ENCODE measurements at places on chromosomes 1 and 21.

GRCh38 chr1:9761855-9762254, 61.9 kb downstream of the CLSTN1 start:
- DNase-seq: no peak

DNA sequence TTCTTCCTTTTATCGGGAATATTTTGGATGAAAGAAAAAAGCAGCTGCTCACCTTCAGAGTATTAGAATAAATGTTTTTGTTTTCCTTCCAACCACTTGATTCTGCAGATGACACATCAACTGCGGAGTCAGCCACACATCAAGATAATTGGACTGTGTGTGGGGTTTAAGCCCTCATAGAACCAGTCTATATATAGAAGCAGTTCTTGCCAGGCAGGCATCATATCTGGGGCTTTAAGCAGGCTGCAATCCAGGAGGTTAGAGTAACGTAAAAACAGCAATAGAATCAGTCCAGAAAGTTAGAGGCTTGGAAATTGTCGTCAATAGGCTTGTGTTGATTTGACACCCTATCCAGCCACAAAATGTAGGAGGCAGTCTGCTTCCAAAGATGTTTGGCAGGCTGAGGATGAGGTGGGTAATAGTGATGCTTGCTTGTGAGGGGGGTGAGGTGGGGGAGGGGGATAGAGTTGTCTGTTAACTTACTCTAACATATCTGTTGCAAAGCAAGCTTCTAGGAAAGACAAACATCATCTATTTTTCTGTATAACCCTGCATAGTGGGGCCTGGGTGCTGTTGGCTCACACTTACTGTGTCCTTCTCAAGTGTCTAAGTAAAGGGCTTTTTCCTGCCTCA, 64.8 kb downstream of the PEX14 start:
- no peak for DNase-seq

GRCh38 chr1:25549273-25550154, 6.1 kb downstream of the LDLRAP1 start:
- DNase-seq: no peak

GRCh38 chr1:14968251-14968851, 185.2 kb upstream of the TMEM51 start:
- DNase-seq: peak; percentile 92

GRCh38 chr21:43190544-43190943, 21.7 kb downstream of the CRYAA start:
- DNase-seq: no peak

GRCh38 chr1:204180133-204180532, 14.0 kb upstream of the REN start:
- no peak for DNase-seq

DNA sequence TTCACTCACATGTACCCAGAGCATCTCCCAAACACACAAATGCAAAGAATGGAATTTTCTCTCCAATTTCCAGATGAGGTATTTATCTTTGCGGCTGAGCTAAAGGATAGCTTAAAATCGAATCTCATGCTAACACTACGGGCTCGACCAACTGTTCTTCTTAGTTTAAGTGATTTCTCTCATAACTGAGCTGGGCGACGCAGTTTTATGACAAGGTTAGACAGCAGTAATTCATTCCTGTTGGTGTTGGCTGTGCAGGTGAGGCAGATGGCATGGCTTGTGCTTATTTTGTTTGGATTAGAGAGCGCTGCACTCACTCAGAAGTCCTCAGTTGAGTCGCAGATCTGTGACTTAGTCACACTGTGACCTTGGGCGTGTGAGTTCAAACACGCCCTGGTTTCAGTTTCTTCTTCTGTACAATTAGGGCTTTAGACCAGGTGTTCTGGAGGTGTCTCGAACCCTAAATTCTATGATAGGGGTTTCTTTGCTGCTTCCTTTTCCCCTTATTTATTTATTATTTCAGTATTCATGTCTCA, 41.5 kb upstream of the MRPS6 start:
- DNase-seq: no peak

DNA sequence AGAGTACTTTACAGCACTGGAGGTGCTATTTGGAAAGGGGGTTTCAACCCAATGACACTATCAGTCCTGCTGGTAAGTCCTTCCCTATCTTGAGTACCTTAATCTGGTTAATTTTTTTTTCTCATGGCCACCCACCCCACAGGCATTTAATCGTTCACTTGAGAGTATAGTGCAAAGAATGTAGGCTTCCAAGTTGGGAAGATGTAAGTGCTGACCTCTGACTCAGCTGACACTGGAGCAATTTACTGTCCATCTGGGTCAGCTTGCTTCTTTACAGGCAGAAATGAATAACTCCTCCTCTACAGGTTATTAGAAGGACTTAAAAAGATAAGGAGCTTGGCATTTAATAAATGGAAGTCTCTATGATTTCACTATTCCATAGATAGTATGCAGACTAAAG, 89.6 kb downstream of the AK5 start:
- DNase-seq: no peak

GRCh38 chr1:59514061-59514909, 217.4 kb downstream of the FGGY start:
- no peak for DNase-seq

GRCh38 chr1:70583522-70583921, 172.5 kb downstream of the CTH start:
- DNase-seq: no peak

DNA sequence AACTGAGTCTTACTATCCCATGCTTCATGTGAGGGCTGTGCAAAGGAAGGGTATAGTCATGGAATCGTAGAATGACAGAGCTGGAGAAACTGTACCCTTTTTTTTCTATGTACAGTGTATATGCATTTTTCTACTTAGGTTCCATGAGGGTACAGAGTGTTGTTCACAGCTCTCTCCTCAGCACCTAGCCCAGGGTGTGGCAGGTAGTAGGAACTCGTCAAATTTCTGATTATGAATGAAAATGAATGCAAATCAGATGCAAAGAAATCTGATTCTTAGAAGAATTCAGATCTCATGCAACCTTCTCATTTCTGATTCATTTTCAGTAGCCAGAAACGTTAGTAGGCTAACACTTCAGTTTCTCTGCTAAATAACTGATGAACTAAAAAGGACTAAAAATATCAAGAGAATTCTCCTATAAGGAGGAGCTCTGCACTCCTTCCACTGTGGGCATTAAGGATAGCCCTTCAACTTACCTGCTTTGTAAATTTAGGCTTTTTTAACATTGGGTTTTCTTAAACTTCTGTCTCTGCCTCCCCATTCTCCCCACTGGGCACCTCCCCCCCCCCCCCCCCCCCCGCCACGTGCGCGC, 18.0 kb upstream of the HHAT start:
- DNase-seq: no peak

DNA sequence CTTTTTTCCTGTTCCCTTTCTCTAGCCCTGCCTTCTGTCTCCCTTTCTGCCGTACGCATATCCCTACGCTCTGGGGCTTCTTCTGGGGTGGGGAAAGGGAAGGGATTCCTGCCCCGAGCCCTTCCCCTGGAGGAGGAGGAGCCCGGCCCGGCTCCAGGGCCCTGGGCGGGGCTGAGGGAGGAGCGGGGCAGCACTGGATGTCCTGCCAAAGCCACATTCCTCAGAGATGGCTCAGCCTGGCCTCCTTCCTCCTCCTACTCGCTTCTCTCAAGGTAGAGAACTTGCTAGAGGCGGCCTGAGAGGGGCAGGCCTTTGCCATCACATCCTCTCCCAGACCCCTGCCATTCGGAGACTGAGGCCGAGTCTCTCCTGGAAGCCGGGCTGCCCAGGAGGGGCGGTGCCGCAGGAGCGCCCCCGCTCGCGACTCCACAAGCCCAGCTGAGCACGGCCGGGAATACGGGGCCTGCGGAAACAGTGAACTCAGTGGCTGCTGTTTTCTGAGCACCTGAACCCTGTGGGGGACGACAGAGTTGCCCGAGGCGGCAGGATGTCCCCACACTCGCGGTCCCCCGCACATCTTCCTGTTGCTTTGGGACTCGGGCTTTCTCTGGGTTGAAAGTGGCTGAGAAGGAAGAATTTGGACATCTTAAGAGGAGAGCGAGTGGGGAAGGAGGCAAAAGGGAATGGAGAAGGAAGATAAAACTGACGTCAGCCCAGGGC, 12.2 kb downstream of the ADAMTSL4 start:
- DNase-seq: peak; percentile 98

DNA sequence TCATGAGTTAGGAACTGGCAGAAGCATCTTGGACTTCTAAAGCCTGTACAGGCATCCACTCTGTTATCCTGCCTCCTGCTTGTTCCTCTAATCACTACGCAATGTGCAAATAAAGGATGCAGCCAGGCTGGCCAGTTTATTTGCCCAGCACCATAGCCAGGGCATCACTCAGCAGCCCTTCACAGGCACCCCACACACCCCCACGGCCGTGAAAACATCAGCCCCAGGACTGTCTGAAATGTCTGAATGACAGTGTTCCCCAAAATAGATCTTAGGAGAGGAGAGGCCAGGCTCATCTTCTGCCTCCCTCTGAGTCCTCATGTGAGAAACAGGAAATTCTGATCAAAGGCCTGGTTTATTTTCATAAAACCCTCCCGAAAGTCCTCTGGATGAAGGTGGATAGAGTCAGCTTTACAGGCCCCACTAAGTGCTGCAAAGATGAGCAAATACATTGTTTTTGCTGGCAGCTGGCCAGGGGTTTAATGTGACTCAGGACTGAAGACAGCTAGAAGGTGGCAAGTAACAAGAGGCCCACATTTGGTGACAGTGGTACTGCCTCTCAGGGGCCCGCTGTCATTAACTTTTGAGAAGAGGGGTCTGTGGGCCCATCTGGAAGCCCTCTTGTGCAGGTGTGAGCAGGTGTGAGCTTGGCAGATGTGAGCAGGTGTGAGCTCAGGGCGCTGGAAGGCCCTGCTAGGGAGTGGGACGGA, 32.9 kb downstream of the GRHL3 start:
- DNase-seq: no peak

DNA sequence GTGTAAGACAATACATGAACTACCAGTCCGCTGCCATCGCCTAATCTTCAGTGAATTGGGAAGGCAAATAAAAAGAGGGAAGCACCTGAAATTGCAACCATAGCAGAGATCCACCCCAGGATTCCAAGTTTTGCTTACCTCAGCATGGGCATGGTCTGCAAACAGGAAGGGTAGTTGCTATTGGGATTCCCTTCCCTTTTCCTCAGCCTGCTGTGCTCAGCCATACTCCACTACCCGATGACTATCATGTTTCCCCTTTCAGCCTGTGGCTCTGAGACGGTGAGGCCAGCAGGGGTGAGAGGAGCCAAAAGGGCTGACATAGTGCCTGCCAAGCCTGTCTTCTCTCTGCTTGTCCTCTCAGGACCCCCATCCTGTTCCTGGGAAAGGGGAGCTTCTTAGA, 64.2 kb downstream of the GPR137B start:
- DNase-seq: no peak

GRCh38 chr1:11211925-11212587, 22.9 kb downstream of the ANGPTL7 start:
- no peak for DNase-seq

DNA sequence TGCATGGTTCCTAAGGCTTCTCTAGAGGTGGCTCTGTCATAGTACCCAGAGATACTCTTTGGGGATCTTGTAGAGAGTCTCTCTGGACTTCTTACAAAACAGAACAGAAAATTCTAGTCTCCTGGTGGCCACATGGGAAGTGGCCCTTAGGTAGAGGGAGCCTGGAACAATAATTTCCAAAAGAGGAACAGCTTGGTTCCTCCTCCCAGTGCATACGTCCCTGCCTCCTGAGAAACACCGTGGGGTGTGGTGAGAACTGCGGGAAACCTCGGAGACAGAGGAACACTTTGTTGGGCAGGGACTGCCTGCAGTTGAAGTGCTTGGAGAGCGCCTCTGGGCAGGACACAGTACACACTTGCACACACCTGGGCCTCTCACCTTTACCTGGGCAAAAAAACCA, 38.8 kb upstream of the EPHA8 start:
- DNase-seq: no peak

- DNase-seq: no peak
Measured at GRCh38 chr1:162502928-162503327, 5.3 kb downstream of the UHMK1 start.

DNA sequence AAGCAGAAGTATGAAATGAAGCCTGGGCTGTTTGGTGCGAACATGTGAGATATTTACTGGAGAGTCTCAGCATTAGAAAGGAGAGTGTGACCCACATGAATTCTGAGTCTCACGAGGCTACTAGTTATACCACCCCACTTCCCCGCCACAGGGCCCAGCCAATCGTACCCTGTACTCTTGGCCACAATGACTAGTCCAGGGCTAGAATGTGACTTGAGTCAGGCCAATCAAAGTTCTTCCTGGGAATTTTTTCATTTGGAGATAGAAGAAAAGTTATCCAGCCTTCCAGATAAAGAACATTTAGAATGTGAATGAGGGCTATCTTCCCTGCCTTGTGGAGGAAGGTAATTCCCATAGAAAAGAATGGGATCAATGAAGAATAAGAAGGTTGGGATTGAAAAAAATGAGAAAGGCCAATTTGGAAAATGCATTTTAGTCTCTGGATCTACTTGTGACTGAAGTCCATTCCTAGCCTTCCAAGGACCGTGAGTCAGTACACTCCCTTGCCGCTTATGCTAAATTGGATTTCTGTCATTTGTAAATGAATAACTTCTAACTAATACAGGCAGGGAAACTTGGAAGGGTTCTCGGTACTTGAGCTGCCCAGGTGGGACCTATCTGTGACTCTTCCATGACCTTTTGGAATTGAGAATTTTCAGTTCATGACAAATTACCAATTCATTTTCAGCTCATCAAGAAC, 12.3 kb upstream of the RIMKLA start:
- DNase-seq: no peak

DNA sequence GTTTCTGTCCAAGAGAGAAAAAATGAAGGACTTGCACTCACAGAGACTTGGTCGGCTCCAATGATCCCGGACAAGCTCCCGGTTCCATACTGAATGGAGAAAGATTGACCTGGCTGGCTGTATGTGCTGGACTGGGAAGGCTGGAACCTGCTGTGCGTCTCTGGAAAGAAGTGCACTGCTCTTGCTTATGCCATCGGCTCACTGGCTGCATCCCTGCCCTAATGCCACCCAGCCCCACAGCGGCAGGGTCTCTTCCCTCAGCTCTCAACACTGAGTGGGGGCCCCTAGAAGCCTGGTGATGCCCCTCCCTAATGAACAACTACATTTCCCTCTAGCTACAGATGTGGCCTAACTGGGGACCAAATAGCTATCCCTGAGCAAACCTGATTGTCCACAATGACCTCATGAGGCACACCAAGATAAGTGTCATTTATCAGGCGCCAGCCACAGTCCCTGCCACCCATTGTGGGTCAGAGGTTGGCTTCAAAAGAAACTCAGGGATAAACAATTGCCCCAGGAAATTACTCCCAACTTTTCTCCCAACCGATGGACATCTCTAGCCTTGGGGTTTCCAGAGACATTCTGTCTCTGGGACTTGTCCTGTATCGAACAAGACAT, 2.6 kb downstream of the CTSE start:
- peak; percentile 68 for DNase-seq

DNA sequence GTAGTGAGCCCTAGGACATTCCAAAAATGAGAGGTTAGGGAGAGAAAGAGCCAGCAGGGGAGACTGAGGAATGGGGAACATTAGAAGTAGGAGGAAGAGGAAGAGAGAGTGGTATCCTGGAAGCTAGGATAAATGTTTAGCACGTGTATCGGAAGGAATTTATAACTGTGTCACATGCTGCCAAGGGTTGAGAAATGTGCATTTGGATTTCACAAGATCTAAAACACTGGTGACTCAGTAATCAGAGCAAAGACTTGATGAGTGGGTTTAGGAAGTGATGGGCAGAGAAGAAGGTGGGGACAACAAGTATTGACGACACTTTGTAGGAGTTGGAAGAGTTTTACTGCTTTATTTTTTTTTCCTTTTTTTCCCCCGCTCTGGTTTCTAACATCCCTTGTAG, 193.9 kb downstream of the FMN2 start:
- no peak for DNase-seq

- no peak for DNase-seq
Measured at GRCh38 chr1:53130598-53130877, 11.9 kb downstream of the SLC1A7 start.

- DNase-seq: no peak
Measured at GRCh38 chr1:28950006-28950405, 35.6 kb downstream of the EPB41 start.

- no peak for DNase-seq
Measured at GRCh38 chr1:167648252-167648849, 18.3 kb downstream of the RCSD1 start.

Measured in osteocyte (in vitro differentiated cells).